DMS79 (cell line): ENCODE measurements at places on chromosomes 4 and X.

DNA sequence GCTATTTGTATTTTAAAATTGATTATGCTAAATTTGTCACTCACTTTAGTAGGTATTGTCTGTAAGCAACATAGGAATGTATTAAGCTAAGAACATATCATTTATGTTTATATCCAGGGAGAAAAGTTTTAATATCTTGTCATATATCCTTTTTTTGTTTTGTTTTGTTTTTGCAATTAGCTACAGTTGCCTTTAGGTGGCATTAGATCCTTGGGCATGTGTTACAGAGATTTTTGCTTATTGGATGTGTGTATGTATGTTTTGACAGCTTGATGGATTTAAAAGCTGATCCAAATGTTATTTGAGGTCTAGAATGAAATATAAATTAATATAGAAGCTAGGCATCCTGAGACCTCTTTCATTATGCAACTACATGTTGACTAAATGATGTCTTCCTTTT lies 36.1 kb upstream of the OTUD4 start:
- DNase-seq, result no peak

- no peak for DNase-seq
Observed at GRCh38 chr4:180058691-180059215, 2184.4 kb upstream of the TENM3 start.

GRCh38 chrX:135512508-135513129 lies 7.8 kb upstream of the INTS6L start:
- no peak for DNase-seq

- DNase-seq, result no peak
Observed at GRCh38 chr4:79163981-79164490, 161.8 kb downstream of the NAA11 start.

DNA sequence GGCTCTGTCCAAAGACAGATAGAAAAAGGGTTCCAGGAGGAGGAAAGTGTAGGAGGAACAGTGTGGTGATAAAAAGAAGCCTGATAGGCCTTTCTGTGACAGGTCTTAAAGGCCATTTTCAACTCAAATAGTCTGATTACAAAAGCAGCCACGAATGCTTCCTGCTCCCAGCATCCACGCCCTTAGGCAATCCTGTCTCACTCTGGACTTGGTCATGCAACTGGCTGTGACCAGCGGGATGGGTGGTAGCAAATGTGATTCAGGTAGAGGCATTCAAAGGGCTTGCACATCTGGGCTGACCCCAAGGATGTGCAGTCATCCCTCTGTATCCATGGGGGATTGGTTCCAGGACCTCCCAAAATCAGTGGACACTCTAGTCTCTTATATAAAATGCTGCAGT lies 14.4 kb upstream of the SEPSECS start:
- no peak for DNase-seq

GRCh38 chr4:151700566-151701316 lies 60.1 kb downstream of the GATB start:
- DNase-seq, result no peak

- no peak for DNase-seq
Observed at GRCh38 chr4:26105815-26106699, 192.0 kb downstream of the SMIM20 start.

DNA sequence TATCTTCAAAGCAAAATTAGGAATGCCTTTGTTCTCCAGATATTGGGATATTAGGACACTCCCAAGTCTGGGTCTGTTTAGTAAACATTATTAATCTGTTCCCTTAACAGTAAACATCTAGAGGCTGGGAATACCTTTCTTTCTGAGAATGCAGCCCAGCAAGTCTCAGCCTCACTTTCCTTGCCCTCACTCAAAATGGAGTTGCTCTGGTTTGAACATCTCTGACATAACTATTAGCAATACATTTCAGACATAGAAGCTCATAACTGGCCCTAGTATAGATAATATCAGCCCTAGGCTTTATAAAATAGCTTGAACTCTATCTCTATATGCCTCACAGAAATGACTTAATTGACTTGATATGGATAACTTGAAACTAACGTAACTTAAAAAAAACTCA lies 299.8 kb downstream of the SPATA18 start:
- DNase-seq, result no peak

DNA sequence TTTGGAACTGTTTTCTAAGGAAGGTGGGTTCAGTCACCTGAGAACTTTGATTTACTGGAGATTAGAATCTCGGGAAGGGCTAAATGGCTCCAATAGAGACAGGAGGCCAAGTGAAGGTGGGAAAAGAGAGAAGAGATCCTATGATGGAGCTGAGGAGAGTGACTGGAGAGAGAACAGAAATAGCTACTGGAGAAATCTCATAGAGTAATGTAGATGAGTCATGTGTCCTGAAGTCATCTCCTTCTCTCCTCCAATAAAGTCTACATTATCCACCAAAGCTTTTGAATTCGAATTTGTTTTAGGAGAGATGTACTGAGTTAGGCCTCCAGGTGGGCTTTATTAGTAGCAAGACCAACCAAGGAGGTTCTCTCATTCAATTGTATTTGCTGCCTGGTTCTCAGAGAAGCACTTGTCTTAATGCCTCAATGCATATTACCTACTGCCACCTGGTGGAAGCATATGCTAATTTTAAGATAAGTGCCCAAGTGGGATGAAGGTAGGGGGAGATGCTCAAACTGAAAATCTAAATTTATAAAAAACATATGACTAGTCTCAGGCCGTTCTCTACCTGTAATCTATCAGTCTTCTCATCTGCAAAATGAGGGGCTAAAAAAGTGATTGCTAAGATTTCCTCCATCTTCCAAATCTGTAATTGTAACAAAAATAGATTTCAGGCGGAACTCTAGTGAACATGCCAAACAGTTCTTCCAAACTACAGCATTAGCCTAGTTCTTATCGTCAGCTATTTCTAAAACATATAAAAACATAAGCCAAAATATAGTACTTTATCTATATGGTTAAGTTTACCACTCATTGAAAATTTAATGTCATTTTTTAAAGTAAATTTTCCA lies 24.4 kb downstream of the TXK start:
- DNase-seq, result no peak

DNA sequence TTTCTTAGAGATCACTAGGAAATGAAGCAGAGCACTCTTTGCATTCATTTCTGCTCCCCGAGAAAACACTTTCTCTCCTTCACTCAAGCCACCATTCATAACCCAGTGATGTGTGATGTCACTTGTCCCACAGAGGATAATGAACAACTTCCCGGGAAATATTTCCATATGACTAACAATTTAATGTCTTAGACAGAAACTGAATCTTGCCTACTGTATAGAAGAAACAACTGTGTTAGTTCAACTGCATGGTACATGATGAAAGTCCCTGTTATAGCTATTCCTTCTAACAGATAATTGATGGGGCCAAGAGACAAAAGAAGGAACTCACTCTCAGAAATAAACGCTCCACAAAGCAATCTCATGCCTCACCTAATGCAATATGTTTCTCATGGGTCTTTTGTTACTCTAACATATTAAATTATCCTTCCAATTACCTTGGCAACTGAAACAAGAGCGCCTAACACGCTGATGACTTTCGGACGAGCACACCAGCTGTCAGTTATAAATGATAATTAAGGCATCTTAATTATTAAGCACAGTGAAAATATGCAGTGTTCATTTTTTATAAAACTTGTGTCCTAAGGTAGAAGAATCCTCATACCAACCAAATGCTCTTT lies 113.7 kb upstream of the TLR3 start:
- DNase-seq, result no peak

GRCh38 chr4:103144926-103145325 lies 45.3 kb upstream of the BDH2 start:
- DNase-seq, result no peak

GRCh38 chrX:72270316-72270866 lies 6.7 kb downstream of the RPS4X start:
- DNase-seq, result no peak

DNA sequence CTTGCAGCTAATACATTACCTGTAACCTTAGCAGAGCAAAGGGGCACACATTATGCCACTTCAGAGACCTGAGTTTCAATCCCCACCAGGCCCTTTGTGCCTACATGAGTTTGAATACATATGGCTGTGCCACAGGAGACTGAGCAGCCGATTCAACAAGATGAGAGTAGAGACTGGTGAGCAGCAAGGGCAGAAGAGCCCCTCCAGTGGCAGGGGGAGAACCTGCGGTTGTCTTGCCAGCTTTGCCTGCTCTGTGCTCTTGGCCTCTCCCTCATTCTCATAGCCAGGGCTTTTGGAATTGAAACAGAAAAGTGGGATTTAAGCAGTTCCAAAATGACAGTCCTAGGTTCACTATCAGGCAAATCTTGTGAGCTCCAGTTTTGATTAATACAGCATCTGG lies 52.3 kb upstream of the CLNK start:
- no peak for DNase-seq

DNA sequence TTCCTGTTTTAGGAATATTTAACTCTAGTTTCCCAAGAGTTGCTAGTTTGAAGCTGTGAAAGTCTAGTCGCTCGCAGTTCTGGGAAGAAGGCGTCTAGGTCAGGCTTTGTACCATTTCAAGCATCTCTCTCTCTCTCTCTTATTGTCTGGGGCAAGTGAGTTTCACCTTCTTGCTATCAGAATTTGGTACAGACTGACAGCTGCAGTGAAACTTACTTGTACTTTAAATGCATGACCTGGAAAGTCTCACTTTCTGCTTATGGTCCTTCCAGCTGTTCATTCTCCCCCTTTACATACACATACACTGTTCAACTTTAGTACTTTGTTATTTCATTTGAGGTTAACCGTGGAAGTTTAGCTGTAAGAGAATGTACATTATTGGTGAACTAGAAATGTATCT lies 4.4 kb downstream of the FRMPD4 start:
- no peak for DNase-seq

DNA sequence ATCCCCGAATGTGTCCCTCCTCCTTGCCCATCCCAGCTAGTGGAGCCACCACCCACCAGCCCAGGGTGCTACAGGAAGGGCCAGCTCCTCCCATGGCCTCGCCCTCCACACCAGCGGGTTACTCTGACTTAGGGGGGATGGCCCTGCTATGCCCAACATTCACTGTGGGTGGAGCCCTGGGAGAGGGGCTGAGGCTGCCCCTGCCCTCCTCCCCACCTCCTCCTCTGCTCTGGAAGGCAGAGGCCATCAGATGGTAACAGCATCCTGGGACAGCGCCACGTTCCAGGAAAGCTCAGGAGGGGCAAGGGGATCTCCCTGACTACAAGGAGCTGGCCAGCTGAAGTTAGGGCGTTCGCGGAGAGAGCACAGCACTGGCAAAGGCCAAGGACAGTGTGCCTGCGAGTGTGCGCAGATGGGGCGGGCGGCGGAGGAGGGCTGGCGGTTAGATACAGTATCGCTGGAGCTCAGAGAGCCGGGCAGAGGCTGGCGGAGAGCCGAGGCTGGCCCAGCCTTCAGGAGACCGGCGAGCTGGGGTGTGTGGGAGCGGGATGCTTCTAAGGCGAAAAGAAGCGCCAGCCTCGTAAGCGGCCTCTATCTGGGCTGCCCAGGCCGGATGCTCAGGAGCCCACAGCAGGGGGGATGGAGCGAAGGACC lies 1.5 kb downstream of the JAKMIP1 start:
- DNase-seq, result no peak

DNA sequence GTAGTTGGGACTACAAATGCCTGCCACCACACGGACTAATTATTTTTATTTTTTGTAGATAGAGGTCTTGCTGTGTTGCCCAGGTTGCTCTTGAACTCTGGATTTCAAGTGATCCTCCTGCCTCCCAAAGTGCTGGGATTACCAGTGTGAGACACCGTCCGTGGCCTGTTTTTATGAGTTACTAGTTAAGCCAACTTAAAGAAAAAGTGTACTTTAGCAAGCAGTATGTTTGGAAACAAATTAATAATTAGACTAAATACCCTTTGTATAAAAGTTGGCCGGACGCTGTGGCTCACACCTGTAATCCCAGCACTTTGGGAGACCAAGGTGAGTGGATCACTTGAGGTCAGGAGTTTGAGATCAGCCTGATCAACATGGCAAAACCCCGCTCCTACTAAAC lies 14.2 kb upstream of the PTPN13 start:
- DNase-seq, result no peak

DNA sequence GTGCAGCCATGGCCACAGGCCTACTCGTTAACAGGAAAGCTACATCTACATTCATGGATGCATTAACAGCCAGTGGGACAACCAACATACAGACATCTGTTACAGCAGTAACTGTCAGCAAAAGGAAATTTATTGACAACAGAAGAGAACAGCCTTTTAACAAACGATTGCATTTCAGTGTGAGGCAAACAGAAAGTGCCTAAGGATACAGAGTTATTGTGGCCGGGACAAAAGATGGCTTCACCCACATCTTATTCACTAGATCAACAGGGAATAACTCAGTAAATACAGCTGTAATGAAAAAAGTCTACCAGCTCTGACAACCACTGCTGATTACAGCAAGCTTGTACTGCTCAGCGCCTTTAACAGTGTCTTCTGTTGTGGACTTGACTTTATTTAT lies 61.5 kb upstream of the TBL1X start:
- no peak for DNase-seq

GRCh38 chr4:41455206-41455605 lies 82.8 kb upstream of the LIMCH1 start:
- no peak for DNase-seq

GRCh38 chr4:41822325-41822724 lies 73.8 kb upstream of the PHOX2B start:
- no peak for DNase-seq

GRCh38 chr4:8777320-8778196 lies 94.1 kb downstream of the HMX1 start:
- no peak for DNase-seq

- no peak for DNase-seq
Observed at GRCh38 chrX:69110116-69110530, 55.1 kb downstream of the PJA1 start.
